ENCODE measurements at places on chromosomes 2 and 18. TPM values are rescaled to one million over a fixed set of nuclear protein-coding genes. Genes with fewer than 3 reads are reported as not detected.

DNA sequence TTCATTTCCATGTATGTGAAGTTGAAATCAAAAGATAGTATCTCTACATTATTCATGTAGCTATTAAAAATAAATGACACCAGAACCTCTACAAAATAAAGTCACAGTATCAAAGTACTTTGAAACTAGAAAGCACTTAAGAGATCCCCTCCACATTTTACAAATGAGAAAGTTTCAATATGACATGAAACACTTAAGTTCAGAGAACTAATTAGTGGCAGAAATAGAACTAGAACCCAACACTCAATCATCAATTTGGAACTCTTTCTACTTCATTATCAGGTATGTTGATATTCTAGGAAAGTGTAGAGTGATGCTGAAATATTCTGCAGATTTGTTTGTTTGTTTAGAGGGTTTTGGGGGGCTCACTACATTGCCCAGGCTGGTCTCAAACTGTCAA lies 145.6 kb downstream of the MEMO1 start:
- no peaks in the 10 kb centered on the region for H3K4me1 ChIP-seq
- DNase-seq = no peak
- H3K27ac ChIP-seq = no peak overlapping the region
- no peaks in the 10 kb centered on the region for H3K36me3 ChIP-seq
- H3K4me3 ChIP-seq = no peak overlapping the region

DSG4 gene
- total RNA-seq = not detected

SCYGR4 gene
- total RNA-seq = not detected

MROH2A gene
- total RNA-seq = not detected

DNA sequence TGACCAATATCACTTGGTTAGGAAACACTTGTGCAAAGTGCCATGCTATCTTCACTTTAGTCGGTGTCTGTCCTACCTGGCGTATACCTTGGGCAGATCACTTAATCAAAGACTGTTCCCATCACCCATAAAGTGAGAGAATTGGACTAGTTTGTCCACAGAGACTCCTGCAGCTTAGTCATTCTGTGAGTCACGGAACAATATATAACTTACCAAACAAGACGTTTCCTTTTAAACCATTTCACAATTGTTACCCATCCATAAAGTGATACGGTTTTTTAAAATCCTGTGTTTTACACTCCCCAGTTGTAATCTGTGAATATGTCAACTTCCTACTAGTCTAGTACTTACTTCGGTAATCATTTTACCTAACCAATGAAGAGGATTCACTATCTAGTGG lies 499.3 kb upstream of the SMIM21 start:
- peak; percentile 62 for DNase-seq
- H3K4me3 ChIP-seq = no peak overlapping the region
- H3K27me3 ChIP-seq = no peaks in the 10 kb centered on the region
- H3K36me3 ChIP-seq = no peaks in the 10 kb centered on the region
- no peaks in the 10 kb centered on the region for H3K4me1 ChIP-seq
- no peak overlapping the region for H3K27ac ChIP-seq

GRCh38 chr2:134218414-134218813 lies 35.5 kb upstream of the MGAT5 start:
- DNase-seq = no peak
- H3K36me3 ChIP-seq = no peaks in the 10 kb centered on the region
- no peaks in the 10 kb centered on the region for H3K27me3 ChIP-seq
- H3K4me3 ChIP-seq = no peak overlapping the region

ERBB4 gene
- 0.17 TPM for total RNA-seq

SGPP2 gene
- total RNA-seq = not detected

DNA sequence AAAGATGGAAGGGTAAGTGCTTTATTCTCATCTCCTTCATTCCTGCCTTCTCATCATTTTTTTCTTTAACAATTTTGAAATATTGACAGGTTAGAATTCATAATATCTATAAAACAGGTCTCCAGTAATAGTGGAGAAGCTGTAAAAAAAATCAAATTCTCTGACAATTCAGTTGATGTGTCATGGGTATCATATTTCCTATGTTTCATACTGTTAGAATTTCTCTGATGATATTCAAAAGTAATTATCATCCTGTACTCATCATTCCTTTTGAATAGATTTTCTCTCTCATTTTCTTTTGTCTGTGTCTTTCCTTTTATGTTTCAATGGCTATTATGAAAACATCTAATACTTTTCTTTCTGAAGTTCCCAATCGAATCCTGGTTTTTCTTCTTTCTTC lies 97.7 kb downstream of the CPS1 start:
- H3K27me3 ChIP-seq = no peaks in the 10 kb centered on the region
- no peak overlapping the region for H3K27ac ChIP-seq
- H3K36me3 ChIP-seq = no peaks in the 10 kb centered on the region
- no peak overlapping the region for H3K4me3 ChIP-seq
- no peak for DNase-seq
- H3K4me1 ChIP-seq = no peaks in the 10 kb centered on the region
